ENCODE measurements at places on chromosomes 12 and 14.

- no peak for DNase-seq
Measured at GRCh38 chr12:104172570-104172947, 34.5 kb upstream of the NFYB start.

DNA sequence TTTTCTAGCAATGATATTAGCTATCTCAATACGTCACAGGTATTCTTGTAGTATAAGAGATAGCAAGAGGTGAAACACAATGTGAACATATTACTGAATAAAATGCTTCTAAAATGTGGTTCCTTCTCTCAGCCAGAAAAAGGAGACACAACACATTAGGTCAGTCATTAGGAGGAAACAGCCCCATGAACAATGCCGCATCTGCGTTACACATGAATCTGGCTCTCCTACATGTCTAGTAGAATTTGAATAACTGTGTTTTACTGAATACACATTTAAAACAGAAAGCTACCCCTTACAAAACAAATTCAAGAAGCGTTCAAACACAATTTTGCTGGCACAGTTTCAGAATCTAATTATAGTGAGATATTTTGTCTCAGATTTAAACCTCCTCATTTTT, 51.6 kb downstream of the EFCAB11 start:
- no peak for DNase-seq

GRCh38 chr12:12518464-12518845, 44.2 kb downstream of the DUSP16 start:
- DNase-seq, result no peak

- no peak for DNase-seq
Measured at GRCh38 chr12:117466677-117467362, 105.4 kb upstream of the NOS1 start.

DNA sequence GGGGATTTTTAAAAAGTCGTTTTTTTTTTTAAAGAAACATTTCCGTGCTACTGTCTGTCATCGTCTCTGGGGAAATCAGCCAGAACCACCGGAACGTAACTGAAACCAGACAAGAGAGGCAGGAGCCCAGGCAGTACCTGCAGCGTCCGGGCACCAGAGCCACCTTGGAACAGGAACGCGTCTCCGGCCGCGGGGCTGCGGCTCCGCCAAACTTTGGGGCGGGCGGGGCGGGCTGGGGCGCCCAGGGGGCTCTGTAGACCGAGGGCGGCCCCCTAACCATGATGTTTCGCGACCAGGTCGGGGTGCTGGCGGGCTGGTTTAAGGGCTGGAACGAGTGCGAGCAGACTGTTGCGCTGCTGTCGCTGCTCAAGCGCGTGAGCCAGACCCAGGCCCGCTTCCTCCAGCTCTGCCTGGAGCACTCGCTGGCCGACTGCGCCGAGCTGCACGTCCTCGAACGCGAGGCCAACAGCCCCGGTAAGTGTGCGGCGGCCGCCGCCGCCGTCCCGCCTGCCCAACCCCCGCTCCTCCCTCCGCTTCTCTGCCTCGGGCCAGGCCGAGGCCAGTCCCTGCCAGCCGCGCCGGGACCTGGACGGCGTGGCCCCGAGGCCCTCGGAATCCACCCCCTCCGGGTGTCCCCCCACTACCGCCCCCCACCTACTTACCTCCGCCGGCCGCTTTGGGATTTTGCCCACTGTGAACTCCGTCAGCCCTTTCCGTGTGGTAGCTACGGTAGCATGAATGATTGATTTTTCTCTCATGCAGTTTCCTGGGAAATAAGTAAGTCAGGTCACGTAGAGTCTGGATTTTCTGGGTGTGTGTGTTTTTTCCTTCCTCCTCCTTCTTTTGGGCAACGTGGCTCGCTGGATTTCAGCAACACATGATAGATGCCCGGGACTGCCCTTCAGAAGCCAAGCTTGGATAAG, 972 bp downstream of the SAMD4A start:
- DNase-seq, result peak; percentile 42

- no peak for DNase-seq
Measured at GRCh38 chr12:87801860-87802720, 227.1 kb downstream of the C12orf50 start.

DNA sequence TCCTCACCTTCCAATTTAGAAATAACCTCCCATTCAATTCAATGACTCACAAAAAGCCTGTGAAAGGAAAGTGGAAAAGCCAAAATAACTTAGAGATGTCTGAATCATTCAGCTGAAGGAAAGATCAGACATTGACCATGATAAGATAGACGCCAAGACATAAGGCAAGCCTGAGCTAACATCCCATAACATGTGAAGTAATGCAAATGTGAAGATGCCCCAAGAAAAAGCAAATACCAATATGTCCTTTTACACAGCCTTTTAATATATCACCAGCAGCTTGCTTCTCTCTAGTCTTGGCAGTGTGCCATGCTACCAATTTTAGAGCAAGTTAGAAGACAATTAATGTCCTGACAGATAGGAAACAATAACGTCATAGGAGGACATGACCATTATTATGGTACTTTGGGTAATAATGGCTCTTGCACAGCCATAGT, 2.4 kb upstream of the NUMB start:
- peak; percentile 87 for DNase-seq

DNA sequence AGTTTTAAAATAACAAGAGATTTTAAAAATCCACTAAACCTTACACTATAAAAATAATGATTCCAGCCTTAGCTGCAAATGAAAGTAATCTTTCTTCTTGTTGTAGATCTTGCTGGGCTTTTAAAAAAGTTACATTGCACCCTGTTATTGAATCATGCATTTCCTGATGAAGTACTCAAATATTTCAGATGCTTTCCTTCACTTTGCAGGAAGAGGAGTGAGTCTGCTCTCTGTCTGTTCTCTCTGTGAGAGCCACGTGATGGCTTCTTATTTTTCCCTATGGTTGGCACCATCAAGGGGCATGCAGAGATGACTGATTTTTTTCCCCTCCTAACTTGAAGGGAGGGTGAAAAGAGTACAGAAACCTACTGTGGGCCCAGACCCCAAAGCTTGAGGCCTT, 262.7 kb downstream of the ATP23 start:
- DNase-seq, result peak; percentile 81

GRCh38 chr12:20220339-20220738, 148.0 kb upstream of the PDE3A start:
- DNase-seq, result peak; percentile 11

DNA sequence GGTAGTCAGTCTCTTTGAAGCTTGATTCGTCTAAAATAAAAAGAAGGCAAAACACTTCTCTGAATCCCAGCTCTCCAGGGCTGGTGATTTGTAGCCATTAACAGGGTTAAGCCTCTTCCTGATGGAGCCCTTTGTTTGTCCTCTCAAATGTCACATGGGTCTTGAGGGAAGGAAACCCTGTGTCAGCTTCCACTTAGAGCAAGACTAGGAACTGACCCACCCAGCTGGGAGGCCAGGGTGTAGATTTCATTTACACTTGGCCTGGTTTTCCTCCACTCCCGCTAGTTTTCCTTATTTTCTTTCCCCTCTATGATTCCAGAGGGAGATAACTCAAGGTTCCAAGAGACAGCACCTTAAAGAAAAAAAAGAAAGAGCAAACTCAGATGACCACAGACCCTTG, 230.5 kb upstream of the EGLN3 start:
- peak; percentile 50 for DNase-seq

DNA sequence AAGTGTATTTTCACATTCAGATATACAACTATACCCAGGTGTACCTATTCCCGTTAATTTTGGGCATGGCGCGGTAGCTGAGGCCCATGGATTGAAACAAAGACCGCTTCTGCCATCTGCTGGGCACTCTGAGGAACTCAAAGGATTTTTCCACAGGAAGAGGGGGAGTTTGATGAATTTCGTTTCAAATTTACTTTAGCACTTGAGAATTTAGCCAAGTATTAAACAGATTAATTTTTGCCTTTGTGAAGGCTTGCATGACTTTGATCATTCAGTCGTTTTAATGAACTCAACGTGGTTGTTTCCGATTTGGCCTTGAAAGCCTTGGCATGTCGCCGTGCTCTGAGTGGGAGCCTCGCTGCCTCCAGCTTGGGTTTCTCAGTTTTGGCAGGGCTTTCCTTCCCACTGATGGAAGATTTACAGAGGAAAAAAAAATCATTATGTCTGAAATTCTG, 153.2 kb upstream of the DDHD1 start:
- DNase-seq, result peak; percentile 43

DNA sequence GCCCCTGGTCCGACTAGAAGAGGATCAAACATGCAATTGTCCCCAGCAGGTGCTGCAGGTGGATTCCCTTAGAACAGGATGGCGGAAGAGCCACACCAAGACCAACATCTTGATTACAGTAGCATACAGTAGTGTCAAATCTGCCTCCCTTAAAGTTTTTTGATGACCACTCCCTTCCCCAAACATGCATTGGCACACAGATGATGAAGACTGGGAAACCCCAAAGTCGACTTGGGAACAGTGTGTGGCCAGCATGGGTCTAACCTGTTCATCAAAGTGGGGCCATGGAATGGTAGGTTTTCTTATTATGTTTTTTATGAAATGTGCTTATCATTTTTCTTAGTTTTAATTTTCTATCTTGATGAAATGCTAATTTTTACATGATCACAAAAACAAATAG, 8.8 kb downstream of the PLXNC1 start:
- no peak for DNase-seq

- DNase-seq, result no peak
Measured at GRCh38 chr12:112370199-112370598, 12.0 kb downstream of the HECTD4 start.

Measured in kidney capillary endothelial cell (primary cell).